CD4-positive, alpha-beta memory T cell (primary cell): ENCODE measurements at places on chromosomes 3 and 15.

GRCh38 chr3:93843981-93844380, 129.7 kb downstream of the PROS1 start:
- no peak for DNase-seq

DNA sequence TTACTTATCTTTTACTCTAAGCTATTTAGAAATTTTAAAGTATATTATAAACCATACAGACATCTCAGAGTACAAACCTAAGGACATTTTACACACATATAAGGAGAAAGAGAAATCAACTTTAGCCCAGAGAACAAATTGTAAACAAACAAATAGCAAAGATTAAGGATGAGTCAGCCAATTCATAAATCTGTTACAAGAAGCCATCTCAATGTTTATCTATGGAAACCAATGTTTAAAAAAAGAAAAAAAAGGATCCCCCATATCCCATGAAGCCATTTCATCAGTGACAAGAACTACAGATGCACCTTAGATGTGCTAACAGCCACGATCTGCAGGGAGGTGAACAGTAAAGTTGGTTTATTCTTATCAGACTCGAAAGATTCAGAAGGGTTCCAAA, 437.1 kb downstream of the SHQ1 start:
- DNase-seq: no peak

DNA sequence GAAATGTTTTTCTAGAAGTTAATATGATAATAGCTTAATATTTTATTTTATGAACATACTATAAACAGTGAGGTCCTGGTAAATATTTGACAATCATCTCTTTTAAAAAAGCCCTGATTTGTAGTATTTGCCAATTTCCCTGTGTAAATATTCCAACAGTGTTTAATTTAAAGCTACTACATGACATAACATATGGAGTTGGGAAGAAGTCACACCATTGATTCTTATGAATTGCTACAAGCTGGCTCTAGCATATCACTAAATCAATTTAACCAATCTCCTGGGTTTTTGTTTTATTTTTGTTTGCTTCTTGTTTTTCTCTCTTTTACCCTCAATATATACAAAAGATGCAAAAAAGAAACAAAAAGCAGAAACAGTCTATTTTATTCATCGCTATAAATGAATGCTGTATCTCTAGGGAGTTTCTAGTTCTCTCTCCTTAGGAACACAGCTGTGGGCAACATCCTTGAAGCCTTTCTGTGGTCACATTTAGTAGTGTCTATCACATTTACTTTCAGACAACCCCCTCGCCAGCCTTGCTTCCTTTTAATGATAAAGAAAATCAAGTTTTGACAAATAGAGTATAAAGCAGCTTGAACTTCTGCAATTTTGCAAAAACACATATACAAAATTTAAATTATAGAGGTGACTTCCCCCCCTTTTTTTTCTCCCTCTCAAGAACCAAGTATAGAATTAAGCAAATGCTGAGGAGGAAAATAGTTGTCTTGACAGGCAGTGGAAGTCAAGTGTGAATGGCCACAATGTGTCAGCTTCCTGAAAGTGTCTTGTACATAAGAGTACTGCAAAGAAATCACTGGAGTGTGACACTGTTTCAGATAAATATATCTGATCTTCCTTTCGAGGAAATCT, 21.4 kb downstream of the CCR1 start:
- DNase-seq: no peak

DNA sequence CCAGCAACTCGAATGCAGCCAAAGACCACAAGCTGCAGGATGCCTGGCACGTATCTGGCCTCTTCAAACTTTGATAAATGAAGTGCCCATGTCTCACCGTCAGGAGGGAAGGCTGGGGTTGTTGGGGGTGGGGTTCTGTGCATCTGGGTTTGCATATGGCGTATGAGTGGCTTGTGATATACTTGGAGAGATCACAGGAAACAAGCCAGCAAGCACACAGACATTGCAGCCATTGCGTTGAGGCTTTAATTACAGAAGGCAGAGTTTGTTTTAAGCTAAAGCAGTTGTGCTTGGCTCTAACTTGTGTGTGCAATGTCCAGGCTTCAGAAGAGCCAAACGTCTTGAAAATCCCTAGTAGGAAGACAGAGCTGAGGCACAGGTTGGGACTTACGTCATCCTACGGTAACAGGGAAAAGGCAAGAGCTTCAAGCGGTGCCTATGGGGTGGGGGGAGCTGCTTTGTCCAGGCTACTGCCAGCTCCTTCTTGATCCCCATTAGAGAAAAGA, 109.2 kb downstream of the ASB7 start:
- no peak for DNase-seq

DNA sequence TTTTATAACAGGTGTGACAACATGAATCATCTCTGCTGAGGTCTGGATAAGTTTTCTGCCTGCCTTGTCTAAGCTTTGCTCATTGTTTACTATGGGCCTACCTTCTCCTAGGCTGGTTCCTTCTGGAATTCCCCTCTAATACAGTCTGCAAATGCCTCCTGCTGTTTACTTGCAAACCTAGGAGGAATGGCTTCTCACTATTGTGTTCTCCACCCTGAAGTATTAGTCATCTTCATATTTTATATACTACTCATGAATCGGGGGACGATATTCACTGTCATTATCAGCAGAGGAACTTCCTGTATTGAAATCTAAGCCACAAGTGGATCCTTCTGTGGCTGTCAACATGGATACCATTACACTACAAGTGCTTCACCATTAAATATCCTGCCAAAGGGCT, 154.8 kb downstream of the PLCL2 start:
- no peak for DNase-seq

GRCh38 chr3:159974-160373, 36.6 kb upstream of the CHL1 start:
- DNase-seq: no peak

DNA sequence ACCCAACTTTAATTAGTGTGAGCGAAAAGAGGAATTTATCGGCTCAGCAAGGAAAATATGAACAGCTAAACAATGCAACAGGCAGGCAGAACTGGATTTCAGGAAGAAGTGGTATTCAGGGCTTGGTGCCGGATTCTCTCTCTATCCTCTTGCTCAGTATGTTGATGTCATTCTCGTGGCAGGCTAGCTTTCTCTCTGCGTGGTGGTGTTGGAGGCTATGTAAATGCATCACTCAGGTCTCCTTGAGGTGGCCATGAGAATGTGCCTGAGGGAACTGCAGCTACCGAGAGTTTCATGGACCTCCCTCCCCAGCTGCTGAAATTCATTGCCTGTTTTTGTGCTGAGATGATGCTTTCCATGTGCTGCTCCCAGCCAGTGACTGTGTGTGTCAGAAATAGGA, 18.3 kb upstream of the SYN2 start:
- DNase-seq: no peak

DNA sequence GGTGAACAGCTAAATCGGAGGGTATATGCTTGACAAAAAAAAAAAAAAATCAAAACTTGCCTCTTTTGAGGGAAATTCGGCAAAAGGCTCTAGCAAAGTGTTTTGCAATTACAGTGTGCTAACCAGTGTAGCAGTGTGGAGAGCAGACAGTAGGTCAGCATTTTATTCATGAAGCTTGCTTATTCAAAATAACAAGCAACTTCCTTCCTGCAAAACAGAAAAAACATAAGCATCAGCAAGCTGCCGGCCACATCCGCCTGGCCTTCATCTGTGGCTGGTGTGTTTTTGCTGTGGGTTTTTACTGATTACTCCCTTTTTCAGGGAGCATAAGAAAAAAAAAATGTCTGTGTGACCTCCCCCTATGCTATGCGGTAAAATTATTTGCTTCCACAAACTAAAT, 434.1 kb downstream of the OCA2 start:
- DNase-seq: no peak

GRCh38 chr15:89345248-89345647, 10.6 kb upstream of the POLG start:
- no peak for DNase-seq

DNA sequence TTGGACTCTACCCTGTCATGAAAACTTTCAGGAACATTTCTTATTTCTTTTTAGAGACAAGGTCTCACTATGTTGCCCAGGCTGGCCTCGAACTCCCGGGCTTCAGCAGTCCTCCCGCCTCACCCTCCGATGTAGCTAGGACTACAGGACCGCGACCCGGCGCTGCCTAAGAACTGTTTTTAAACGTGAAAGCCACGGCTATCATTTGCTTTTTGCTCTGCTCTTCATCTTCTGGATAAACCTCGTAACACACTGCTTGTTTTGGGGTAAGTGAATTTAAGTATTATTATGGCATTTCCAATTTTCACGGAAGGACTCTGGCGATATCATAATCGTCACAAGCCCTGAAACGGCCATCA, 14.3 kb upstream of the CCNL1 start:
- no peak for DNase-seq

DNA sequence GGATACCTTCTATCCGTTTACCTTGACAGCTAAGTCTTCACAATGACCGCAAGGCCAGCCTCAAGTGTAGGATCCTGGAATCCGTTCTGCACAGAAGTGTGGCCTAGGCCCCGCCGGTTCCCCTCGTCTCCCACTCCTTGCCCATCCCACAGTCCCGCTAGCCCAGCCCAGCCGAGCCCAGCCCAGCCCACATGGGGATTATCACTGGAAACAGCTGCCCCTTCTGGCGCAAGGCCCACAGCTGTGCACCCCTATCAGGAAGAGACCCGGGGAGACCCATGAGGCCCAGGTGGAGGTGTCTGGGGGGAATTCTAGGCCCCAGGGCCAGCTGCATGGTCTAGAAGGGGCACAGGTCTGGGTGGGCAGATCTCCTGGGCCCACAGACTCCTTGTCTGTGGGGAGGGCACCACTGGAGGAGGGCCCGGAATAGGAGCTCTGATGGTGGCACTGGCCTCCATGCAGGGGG, 27.9 kb upstream of the KLF13 start:
- no peak for DNase-seq

- DNase-seq: no peak
Observed at GRCh38 chr3:15174953-15175352, 31.1 kb upstream of the CAPN7 start.

- no peak for DNase-seq
Observed at GRCh38 chr15:69311319-69311721, 12.6 kb downstream of the PAQR5 start.

- no peak for DNase-seq
Observed at GRCh38 chr3:180058238-180058637, 21.5 kb upstream of the PEX5L start.

- DNase-seq: no peak
Observed at GRCh38 chr3:19348500-19348899, 200.2 kb downstream of the KCNH8 start.

GRCh38 chr3:10249833-10250232, 1.6 kb downstream of the TATDN2 start:
- DNase-seq: no peak

DNA sequence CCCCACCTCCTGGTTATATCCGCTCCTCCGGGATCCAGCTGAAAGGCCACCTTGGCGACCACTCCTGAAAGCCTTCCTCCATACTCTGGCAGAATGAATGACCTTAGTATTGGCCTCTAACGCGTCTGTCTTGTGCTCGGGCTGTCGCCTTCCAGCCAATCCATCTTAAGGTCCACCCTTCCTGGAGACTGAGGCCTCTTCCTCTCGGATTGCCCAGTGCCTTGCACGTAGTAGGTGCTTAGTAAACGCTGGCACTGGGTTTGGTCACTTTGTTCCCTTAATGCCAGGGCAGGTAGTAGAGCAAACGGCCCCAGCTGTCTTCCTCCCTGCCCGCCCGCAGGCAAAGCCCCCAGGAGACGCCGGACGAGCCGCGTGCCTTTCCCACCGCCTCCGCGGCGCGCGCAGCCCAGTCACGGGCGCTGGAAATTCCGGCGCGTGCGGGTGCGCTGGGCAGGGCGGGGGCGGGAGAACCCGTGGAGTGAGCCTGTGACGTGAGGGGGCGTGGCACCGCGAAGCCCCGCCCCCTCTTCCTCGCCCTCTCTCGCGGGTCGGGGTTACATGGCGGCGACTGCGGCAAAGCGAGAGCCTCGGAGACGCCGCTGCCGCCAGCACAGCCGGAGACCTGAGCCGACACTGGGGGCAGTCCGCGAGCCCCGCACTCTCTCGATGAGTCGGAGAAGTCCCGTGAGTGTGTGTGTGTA, at the start of gene MAPK6:
TSS of gene MAPK6 (plus strand) at position 527 of the 701 bp plus-strand sequence. CDS start 27,242 bp downstream, outside the sequence.
- peak; percentile 94 for DNase-seq

DNA sequence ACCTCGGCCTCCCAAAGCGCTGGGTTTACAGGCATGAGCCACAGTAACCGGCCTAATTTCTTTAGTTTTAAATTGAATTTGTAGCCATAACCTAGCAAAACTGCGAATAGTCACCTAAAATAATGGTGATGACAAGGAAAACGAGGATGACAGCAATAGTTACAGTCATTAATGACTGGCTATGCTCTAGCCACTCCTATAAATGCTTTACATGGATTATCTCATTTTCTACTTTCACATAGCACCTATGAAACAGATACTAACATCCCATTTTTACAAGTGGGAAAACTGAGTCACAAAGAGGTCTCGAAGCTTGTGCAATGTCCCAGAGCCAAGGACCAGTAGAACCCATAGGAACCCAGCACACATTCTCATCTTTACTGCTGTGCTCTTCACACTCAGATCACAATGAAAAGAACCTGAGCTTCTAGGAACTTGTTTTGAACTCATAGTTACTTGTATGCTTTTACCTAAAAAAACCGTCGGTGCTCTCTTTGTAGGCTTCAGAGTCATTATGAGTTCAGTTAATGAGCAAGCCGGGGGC, 39.4 kb downstream of the FBXL22 start:
- no peak for DNase-seq

- DNase-seq: peak; percentile 6
Observed at GRCh38 chr3:58899159-58899952, 150.5 kb downstream of the CFAP20DC start.

GRCh38 chr3:29333576-29333975, 52.7 kb downstream of the RBMS3 start:
- DNase-seq: no peak

GRCh38 chr3:142019794-142020320, 129.5 kb downstream of the TFDP2 start:
- no peak for DNase-seq

DNA sequence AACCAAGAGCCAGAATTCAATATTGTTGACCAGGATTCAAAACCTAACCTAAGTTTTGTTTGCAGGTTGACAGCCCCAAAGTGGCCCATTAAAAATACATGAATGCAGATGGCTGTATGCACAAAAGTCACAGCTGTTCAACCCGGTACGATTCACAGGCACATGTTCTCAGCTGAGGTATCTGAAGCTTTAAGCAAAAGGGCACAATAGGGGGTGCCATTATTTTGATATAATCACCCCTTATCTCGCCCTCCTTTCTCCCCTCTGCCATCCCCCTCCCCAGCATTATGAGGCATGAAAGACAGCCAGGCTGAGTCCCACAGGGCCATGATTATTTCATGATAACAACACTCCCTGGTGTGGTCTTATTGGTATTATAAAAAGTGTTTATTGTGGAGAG, 264.9 kb downstream of the EBLN2 start:
- DNase-seq: no peak

GRCh38 chr3:38471260-38471857, 17.7 kb downstream of the ACVR2B start:
- no peak for DNase-seq

GRCh38 chr15:64930019-64930652, 18.4 kb downstream of the ANKDD1A start:
- DNase-seq: no peak
